ENCODE measurements at places on chromosomes 6 and 20.

- DNase-seq = no peak
- no peaks in the 10 kb centered on the region for H3K4me1 ChIP-seq
- no peak overlapping the region for H3K4me3 ChIP-seq
- no peak overlapping the region for H3K27ac ChIP-seq
Observed at GRCh38 chr20:39445095-39445494, 483.0 kb downstream of the DHX35 start.

GRCh38 chr6:137264311-137265075 lies 45.3 kb upstream of the IFNGR1 start:
- no peaks in the 10 kb centered on the region for H3K27me3 ChIP-seq
- no peak for DNase-seq
- H3K27ac ChIP-seq = no peak overlapping the region
- H3K4me1 ChIP-seq = no peaks in the 10 kb centered on the region
- H3K4me3 ChIP-seq = no peak overlapping the region

- no peak overlapping the region for H3K27ac ChIP-seq
- no peak overlapping the region for H3K4me3 ChIP-seq
- no peaks in the 10 kb centered on the region for H3K27me3 ChIP-seq
- no peaks in the 10 kb centered on the region for H3K4me1 ChIP-seq
Observed at GRCh38 chr6:131754715-131755567, 44.1 kb upstream of the CTAGE9 start.

GRCh38 chr6:70264306-70264705 lies 38.6 kb downstream of the COL9A1 start:
- no peaks in the 10 kb centered on the region for H3K27me3 ChIP-seq
- no peak overlapping the region for H3K27ac ChIP-seq
- H3K36me3 ChIP-seq = no peaks in the 10 kb centered on the region
- H3K4me1 ChIP-seq = no peaks in the 10 kb centered on the region
- DNase-seq = no peak
- no peak overlapping the region for H3K4me3 ChIP-seq

DNA sequence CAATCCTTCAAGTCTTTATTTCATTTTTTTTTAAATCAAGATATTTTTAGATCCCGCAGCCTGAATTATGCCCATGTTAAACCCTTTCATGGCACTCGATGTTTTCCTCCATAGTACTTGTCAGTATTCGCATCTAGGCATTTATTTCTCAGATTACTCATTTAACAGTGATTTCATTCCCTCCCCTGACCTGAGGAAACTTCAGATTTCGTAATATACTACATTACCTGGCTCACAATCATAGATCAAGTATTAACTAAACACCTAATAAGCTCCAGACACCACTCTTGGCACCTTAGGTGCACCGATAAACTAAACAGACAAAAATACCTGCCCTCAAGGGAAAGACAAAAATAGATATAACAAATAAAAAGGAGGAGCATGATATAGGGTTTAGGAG lies 413.2 kb upstream of the GJE1 start:
- no peaks in the 10 kb centered on the region for H3K27me3 ChIP-seq
- H3K4me1 ChIP-seq = no peaks in the 10 kb centered on the region
- DNase-seq = no peak
- no peak overlapping the region for H3K27ac ChIP-seq

GRCh38 chr20:10427060-10427692 lies 6.8 kb downstream of the MKKS start:
- H3K4me3 ChIP-seq = no peak overlapping the region
- no peak overlapping the region for H3K27ac ChIP-seq
- H3K36me3 ChIP-seq = no peaks in the 10 kb centered on the region
- H3K27me3 ChIP-seq = no peaks in the 10 kb centered on the region

GRCh38 chr6:142372348-142372747 lies 70.5 kb downstream of the ADGRG6 start:
- peak; percentile 30 for DNase-seq
- no peaks in the 10 kb centered on the region for H3K36me3 ChIP-seq
- peak overlapping the region; percentile 71 for H3K27ac ChIP-seq
- H3K4me1 ChIP-seq = peaks cover 46% of the 10 kb centered on the region
- no peaks in the 10 kb centered on the region for H3K27me3 ChIP-seq

- DNase-seq = no peak
- no peaks in the 10 kb centered on the region for H3K36me3 ChIP-seq
- peak overlapping the region; percentile 68 for H3K4me3 ChIP-seq
- peaks cover 3% of the 10 kb centered on the region for H3K4me1 ChIP-seq
Observed at GRCh38 chr20:63651942-63652191, 1.4 kb downstream of the STMN3 start.

GRCh38 chr20:9093218-9093957 lies 24.5 kb downstream of the PLCB4 start:
- DNase-seq = no peak
- no peaks in the 10 kb centered on the region for H3K27me3 ChIP-seq
- no peak overlapping the region for H3K27ac ChIP-seq
- H3K4me1 ChIP-seq = no peaks in the 10 kb centered on the region
- H3K36me3 ChIP-seq = no peaks in the 10 kb centered on the region
- H3K4me3 ChIP-seq = no peak overlapping the region

Measured in hepatocyte (in vitro differentiated cells).